Kidney tubule cell (primary cell): ENCODE measurements at places on chromosomes 2 and 18.

DNA sequence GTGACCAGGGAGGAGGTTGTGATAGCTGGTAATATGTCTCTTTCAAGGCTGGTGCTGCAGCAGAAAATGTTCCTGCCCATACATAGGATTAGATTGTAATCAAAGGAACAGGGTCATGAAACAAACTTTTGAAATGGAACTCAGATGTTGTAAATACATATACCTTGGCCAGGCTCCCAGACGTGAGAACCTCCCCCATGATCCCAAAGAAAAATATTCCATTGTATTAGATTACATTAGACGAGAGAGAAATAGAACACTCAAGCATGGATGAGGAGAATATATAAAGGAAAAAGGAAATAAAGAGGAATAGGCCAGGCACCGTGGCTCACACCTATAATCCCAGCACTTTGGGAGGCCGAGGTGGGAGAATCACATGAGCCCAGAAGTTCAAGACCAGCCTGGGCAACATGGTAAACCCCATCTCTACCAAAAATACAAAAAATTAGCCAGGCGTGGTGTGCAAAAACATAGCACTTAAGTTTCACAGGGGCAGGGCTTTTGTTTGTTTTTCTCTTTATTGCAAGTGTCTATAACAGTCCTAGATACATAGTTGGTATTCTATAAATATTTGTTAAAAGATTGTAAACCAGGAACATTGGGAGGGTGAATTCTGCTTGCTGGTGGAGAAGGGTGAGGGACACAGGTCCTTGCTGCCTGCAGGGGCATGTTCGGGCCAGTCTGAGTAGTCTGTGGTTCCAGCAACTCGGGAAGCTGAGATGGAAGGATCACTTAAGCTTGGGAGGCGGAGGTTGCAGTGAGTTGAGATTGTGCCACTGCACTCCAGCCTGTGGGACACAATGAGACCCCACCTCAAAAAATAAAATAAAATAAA, 52.8 kb downstream of the RPL37A start:
- DNase-seq, result no peak

GRCh38 chr2:48883661-48884060, 128.1 kb upstream of the LHCGR start:
- DNase-seq, result no peak

GRCh38 chr2:176446718-176447414, 177.6 kb downstream of the MTX2 start:
- no peak for DNase-seq

DNA sequence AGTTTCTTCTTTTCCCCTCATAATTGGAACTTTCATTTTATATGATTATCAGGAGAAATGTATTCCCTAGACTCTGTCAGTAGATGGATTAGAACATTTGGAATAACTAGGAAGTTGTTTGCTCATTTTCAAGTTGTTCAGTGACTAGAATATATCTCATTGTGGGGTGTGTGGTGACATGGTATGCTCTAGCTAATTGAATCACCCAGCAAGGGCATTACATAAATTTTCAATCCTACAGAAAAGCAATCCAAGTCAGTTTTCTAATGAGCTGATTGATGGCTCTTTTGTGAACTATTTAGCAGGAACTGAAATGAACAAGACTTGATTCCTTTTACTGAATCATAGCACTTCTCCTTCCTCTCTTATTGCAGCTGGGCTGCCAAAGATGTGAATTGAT, 461.4 kb downstream of the TGIF1 start:
- no peak for DNase-seq
